D721Med (cell line): ENCODE measurements at places on chromosomes 7 and 10.

DNA sequence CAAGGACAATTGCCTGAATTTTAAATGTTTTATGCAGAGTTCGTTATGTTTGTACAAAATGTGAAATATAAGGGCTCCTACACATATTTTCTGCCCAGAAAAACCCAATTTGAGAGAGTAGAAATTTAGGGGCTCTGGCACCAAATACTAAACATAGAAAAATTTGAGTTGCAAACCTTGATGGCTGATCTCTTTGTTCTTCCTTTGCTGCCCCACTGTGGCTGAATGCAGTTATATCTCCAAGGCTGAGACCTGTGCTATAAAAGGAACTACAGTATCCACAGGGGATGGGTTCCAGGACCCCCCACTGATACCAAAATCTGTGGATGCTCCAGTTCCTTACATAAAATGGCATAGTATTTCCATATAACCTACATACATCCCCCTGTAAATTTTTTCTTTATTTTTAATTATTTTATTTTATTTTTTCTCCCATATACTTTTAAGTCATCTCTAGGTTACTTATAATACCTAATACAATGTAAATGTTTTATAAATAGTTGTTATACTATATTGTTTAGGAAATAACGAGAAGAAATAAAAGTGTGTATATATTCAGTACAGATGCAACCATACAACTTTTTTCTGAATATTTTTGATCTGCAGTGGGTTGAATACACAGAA is 22.5 kb downstream of the CFAP43 start:
- DNase-seq = no peak

DNA sequence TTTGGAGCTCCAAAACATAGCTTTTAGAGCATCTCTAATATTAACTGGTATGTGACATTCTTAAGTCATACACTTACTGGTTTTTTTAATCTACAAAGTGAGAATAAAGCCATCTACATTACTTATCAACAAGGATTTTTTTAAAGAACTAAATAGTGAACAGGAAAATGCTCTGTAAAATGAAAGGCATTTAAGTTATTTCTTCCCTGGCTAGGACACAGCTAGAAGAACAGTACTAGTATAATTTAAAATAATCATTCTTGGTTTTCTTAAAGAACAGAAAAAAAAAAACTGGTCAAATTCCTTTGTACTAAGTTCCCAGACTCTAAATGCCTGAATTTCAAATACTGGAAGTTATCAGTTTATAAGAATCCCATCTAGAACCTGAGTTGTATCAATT is 139.5 kb downstream of the SRPK2 start:
- no peak for DNase-seq

- no peak for DNase-seq
Measured at GRCh38 chr7:3880228-3880987, 579.4 kb downstream of the SDK1 start.

DNA sequence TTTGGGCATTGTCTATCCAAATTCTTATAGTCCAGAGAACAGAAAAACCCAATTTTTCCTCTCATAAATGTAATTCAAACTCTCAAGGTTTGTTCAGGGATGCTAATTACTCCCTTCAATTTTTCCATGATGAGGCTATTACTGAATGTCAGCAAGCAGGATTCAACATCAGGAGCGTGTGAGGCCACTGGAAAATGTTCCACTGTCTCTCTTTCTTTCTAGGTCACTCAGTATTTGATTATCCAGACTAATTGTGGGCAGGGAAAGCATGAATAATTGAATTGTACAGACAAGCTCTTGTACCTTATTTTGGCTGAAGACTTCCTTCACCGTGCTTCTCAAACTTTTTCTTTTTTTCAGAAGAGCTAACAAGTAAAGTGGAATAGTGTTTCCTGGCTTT is 30.7 kb downstream of the THNSL1 start:
- DNase-seq = no peak

DNA sequence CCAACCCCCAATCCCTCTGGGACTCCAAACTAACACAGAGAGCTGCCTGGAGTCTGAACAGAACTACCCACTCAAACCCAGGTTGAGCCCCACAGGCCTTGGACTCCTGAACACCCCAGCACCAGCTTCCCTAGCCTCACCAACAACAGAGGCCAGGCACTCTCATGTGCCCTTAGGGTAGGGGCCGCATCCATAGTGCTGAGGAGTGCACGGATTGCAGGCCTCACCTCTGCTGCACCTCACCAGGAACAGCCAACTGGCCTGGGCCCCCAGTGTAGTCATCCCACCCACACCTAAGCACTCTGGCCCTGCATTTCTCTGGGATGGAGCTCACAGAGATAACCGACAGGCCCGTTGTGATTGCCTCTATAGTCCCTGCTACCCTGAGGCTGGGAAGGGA is 194.2 kb downstream of the HPSE2 start:
- DNase-seq = no peak

DNA sequence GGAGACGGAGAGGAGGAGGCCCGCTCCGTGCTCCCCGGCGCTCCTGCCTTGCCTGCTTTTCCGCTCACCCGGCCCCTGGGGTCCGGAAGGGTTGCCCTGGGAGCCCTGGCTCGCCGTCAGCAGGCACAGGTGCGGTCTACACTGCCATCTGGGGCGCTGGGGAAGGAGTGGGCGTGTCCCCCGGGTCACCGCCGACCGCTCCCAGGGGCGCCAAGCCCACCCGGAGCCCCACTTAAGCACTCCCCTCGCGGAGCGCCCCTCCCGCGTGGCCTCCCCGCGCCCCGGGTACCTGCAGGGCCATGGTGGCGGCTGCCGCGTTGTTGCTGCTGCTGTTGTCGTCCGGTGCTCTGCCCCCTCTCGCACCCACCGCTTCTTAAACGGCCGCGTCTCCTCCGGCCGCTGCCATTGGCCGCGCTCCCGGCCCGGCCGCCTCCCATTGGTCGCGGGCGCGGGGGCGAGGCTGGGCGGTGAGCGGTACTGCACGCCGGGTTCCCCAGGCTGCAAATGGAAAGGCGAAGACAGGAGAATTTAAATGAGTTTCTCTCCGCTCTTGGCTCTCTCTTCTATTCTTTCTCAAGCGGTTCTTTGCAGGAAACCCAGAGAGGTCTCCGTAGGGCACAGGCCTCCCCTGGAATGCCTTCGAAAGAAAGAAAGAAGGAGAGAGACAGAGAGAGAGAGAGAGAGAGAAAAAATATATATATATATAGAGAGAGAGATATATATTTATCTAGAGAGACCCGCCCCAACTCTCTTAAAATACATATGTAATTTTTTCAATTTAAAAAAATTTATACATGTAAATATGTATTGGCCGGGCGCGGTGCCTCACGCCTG is at the start of gene ACBD7:
Gene ACBD7, minus strand, starts transcription at position 349 of the 834 bp plus-strand sequence. Its CDS starts 48 bp downstream, at position 301.
- DNase-seq = peak; percentile 91

GRCh38 chr10:33115738-33116719 is 158.0 kb upstream of the ITGB1 start:
- DNase-seq = no peak

GRCh38 chr10:108561649-108562048 is 1361.7 kb downstream of the XPNPEP1 start:
- no peak for DNase-seq

DNA sequence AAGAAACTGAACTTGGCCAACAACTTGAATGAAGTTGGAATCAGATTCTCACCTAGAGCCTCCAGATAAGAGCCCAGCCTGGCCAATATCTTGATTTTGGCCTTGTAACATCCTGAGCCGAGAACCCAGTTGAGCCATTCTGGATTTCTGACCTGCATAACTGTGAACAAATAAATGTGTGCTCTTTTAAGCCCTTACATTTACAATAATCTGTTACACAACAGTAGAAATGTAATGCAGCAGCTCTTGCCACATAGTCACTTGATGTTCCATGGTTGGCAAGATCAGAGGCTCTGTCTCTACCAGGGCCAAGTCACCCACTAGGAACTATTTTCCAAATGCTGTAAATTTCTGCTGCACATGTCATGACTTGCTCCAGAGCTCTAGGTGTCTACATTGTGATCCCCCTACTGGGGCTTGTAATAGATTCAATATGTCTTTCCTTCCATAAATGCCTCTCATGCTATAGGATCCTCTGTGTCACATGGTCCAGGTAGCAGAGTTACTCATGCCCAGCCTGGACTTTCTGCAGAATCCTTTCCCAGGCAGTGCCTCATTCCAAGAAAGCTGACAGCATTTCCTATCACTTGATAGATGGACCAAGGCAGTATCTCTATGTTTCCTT is 11.4 kb upstream of the RBM20 start:
- DNase-seq = no peak

DNA sequence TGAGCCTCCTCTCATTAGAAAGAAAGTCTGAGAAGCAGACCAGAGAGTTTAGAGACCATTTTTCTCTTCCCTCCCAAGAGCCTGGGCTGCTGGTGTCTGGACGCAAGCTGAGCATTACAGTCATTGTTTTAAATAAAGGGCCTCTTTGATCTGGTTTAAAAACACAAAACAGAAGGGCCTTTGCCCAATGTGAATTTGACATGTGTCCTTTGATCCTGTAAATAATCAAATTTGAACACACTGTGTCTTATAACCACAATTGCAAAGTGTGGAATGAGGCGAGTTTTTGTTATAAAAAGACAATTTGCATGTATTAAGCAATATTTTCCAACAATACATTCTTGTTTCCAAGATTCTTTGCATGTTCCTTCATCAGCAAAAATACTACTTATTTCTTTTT is 158.5 kb downstream of the C7orf25 start:
- no peak for DNase-seq

DNA sequence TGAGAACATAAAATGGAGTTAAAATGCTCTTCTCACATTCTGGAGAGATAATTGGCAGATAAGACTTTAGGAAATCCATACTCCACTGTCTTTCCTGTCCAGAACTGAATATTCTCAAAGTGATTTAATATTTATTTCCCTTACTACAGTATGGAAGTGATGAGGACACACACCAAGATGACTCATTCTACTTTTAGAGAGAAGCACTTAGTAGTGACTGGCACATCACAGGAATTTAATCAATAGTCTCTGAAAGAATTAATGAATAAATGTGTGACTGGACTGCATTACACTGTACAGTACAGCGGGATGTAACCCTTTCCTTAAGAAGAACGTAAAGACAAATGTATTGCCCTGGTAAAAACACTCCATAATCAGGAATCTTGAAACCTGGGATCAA is 116.7 kb downstream of the SEMA3E start:
- no peak for DNase-seq

DNA sequence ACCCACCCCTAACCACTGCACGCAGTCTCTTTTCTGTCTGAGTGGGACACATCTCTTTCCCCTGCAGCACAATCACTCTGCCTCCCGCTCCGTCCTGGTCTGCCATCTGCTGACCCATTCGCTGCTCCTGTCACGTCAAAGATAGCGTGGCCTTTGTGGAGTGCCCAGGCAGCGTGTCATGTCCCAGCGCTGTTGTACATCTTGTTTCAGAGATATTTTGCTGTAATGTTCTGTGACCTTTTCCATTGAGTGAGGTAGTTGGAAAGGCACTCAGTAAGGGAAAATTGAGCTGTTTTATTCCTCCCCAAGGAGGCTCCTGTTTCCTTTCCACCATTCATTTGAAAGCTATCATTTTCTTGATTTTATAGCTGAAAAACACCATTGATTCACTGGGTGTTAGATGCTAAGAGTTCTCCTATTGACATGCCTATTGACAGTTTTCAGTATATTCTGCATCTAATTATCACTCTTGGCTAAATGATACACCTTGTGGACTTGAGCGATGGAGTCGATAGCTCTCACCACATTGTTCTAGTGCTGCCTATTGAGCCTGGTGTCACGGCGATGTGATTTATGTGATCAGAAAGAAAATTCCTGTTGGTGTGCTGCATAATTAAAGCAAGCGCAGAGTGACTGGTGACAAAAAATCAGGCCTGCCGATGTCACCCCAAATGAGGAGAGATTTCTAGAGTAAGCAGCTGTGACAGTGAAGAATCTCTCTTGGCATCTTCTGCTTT is 372.6 kb downstream of the LRMDA start:
- DNase-seq = no peak

GRCh38 chr10:92550924-92551323 is 23.0 kb downstream of the IDE start:
- DNase-seq = no peak

GRCh38 chr7:87369216-87369615 is 23.8 kb downstream of the CROT start:
- DNase-seq = no peak

GRCh38 chr10:8416192-8416701 is 361.8 kb downstream of the GATA3 start:
- DNase-seq = no peak

GRCh38 chr10:132420981-132421846 is 24.2 kb downstream of the PWWP2B start:
- no peak for DNase-seq

GRCh38 chr10:28769091-28769604 is 91.8 kb downstream of the BAMBI start:
- DNase-seq = no peak

DNA sequence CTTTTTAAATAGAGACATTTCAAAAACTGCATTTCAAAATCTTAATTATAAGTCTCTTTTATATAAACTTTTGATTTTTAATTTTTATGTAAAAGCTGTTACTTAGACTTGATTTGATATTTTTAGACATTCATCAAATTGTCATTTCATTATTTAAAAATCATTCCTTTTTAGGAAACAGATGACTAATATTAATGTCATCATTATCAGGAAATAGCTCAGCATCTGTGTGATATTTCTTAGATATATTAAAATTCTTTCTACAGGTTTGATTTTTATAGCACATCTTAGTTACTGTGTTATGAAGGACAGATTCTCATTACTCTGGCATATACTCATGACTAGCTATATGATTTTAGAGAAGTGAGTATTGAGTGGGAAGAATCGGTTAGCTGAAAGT is 17.2 kb downstream of the RUNDC3B start:
- DNase-seq = no peak

DNA sequence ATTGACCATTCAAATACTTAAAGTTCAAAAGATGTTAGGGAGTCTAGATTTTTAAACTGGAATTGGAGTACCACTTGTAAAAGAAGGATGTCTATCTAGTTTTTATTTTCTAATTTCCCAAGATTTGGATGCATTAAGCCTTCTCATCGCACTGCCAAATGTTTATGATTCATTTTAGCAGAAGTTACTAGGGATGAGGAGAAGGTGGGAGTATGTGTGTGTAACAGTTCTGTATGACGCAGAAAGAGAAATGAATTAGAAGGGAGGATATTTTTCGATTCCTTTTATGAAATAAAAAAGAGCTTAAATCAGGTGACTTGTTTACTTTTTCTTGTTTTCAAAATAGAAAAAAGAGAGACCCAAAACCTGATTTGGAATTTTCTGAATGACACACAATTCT is 6.8 kb upstream of the SLK start:
- no peak for DNase-seq

DNA sequence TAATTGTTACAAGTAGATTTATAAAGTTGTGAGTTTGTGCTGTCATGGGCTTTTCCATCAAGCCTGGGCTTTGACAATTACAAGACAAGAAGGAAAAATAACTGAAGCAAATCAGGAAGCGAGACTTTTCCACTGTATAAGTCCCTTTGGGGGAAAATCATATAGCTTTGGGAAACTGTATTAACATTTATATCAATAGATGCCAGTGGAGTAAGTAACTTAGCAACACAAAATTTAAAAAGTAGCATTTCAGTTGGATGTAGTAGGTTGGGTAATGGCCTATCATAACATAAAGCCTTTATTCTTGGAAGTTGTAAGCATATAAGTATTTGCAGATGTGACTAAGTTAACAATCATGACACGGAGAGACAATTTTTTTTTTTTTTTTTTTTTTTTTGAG is 931.1 kb downstream of the CNTNAP2 start:
- no peak for DNase-seq

- no peak for DNase-seq
Measured at GRCh38 chr10:107072028-107072427, 92.5 kb downstream of the SORCS1 start.
